Stimulated activated naive CD4-positive, alpha-beta T cell treated with Interleukin-2 at 50 U/mL for 16 hours (primary cell): ENCODE measurements at places on chromosomes 1 and 21.
A peak's percentile ranks its signal among the peaks of the same experiment; 100 is the strongest.

GRCh38 chr1:84330125-84330984 is 28.8 kb downstream of the SAMD13 start:
- no peak for DNase-seq

GRCh38 chr1:3329640-3330281 is 124.7 kb upstream of the ARHGEF16 start:
- no peak for DNase-seq

- no peak for DNase-seq
These were observed 32.8 kb downstream of the LHX4 start for GRCh38 chr1:180262628-180263488.

GRCh38 chr1:233520261-233521191 is 93.4 kb upstream of the KCNK1 start:
- DNase-seq: no peak

GRCh38 chr1:213176341-213176740 is 125.3 kb downstream of the RPS6KC1 start:
- DNase-seq: no peak

DNA sequence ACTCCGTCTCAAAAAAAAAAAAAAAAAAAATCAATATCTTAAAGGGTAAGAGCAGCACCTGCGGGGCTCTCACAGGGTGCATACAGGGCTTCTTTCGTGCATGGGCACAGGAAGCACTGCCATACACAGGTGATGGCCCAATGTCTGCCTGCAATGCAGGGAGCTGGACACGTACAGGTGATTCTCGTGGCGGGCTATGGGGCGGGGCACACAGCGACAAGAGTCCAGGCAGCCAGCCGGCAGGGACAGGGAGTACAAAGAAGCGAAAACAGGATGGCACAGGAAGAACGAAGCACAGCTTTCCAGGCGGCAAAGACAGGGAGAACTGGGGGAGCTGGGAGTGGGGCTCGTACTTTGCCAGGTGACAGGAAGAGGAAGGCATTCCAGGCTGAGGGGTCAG is 1.6 kb downstream of the KIF17 start:
- DNase-seq: no peak

GRCh38 chr1:179095924-179096323 is 14.1 kb downstream of the TOR3A start:
- no peak for DNase-seq

DNA sequence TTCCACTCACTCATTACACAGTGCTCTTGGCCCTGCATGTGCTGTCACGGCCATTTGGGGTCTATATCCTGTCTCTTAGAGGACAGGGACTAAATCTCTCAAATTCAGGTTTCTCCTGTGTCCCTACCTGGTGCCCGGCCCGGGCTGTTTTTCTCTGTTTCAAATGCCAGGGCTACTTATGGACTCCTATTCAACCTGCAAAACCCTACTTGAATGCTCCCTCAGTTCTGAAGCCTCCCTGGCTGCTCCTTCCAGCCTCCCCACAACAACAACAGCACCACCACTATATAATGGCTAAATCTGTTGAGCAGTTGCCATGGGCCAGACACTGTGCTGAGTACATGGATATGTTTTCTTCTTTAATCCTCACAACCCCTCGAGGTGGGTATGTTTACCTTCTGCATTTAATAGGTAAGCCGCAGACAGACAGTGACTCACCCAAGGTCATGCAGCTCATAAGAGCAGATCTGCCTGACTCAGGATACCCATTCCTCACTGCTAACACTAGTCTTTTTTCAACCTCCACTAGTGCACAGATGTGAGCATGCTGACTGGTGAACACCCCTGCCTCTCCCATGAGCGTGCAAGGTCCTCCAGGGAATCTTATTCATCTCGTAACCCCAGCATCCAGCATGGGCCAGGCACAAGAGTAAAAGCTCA is 29.9 kb downstream of the DHRS3 start:
- DNase-seq: no peak

- no peak for DNase-seq
These were observed 193.9 kb upstream of the LMO4 start for GRCh38 chr1:87134625-87135328.

DNA sequence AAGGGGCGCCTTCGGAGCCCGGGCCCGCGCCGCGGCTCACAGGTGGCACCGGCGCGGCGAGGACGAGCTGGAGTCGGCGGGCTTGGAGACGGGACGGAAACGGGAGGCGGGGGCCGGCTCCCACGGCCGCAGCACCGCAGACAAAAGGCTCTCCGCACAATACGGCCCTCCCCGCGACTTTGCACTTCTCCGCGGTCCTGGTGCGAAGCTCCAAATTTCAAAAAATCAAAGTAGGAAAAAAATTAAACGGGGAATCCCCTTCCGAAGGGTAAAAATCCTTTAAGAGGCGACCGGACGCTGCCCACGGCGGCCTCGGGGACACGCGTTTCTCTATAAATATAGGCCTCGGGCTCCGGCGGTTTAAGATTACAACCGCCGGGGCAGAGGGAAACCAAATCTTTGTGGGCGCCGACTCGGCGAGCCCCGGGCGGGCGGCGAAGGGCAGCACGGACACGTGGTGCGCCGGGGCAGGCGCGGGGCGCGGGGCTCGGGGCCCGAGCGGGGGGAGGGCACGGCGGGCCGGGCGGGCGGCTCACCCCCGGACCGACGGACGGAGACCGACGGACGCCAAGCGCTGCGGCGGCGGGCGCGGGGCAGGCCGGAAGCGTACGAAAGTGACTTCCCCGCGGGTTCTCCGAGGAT is 453 bp downstream of the PABPC4 start:
- peak; percentile 42 for DNase-seq

- DNase-seq: peak; percentile 56
These were observed 788 bp upstream of the TXNIP start for GRCh38 chr1:145997016-145997717.

GRCh38 chr1:96473791-96474434 is 247.7 kb upstream of the PTBP2 start:
- DNase-seq: no peak

GRCh38 chr1:32746130-32746529 is 43.6 kb upstream of the SYNC start:
- no peak for DNase-seq

DNA sequence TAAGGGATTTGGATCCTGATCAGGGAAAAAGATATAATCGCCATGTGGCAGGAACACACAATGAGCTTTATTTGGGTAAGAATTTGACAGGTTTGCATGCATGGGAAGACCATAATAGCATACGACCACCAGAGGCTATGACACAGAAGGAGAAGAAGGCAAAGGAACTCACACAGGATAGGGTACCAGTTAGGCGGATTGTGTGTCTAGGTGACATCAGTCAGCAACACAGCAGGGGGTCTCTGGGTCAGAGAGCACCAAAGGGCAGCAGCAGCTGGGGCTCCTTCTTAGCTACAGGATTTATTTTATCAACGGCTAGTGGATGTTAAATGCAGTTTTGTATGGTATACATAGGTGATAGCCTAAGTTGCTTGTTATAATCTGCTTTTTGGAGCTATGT is 551.3 kb downstream of the KCNT2 start:
- DNase-seq: no peak

- DNase-seq: no peak
These were observed 4.9 kb downstream of the PBX1 start for GRCh38 chr1:164563721-164564360.

GRCh38 chr21:16113052-16113715 is 383.4 kb downstream of the USP25 start:
- DNase-seq: no peak

DNA sequence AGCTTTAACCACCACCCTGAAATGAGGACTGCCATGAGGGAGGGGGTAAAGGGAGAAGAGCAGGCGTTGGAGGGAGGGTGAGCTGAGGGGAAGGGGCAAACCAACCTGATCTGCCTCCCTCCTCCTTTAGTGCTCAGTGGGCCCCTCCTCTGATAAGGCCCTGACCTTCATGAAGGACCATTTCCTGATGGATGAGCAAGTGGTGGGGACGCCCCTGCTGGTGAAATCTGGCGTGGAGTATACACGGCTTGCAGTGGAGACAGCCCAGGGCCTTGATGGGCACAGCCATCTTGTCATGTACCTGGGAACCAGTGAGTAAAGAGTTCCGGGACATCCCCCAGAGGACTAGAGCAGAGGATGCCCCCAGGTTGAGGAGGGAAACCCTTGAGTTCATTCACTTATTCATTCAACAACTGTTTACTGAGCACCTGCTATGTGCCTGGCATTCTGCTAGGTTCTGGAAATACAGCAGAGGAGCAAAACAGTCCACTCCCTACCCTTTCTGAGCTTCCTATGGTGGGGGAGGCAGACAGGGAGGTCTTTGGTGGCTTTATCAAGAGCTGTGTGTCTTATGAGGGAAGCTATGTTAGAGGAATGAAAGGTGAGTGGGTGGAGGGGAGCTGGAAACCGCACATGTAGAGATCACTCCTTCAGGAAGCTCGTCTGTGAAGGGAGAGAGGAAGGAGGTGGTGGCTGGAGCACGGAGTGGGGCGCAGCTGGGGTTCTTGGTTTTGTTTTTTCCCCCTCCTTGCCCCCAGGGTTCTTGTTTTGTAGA is 19.5 kb downstream of the SEMA4A start:
- no peak for DNase-seq
